ENCODE measurements at places on chromosomes 12 and 14.

DNA sequence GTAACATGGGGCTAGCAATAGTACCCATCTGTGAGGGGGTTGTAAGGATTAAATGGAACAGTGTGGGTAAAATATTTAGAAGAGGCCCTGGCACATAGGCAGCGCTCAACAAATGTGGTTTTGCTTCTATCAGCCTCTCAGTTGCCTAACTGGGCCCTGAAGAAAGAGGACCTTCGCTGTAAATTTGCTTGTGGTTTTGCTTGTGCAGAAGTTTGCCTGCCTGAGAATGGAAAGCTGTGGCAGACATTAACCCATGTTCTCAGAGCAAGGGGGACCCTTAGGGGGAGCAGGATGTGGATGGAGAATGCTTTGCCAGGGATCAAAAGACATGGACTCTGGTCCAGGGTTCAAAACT, 160.1 kb downstream of the BRMS1L start:
- DNase-seq = no peak

GRCh38 chr12:110247340-110248095, 33.5 kb upstream of the ATP2A2 start:
- no peak for DNase-seq

GRCh38 chr12:118368821-118369220, 3.9 kb downstream of the TAOK3 start:
- no peak for DNase-seq

DNA sequence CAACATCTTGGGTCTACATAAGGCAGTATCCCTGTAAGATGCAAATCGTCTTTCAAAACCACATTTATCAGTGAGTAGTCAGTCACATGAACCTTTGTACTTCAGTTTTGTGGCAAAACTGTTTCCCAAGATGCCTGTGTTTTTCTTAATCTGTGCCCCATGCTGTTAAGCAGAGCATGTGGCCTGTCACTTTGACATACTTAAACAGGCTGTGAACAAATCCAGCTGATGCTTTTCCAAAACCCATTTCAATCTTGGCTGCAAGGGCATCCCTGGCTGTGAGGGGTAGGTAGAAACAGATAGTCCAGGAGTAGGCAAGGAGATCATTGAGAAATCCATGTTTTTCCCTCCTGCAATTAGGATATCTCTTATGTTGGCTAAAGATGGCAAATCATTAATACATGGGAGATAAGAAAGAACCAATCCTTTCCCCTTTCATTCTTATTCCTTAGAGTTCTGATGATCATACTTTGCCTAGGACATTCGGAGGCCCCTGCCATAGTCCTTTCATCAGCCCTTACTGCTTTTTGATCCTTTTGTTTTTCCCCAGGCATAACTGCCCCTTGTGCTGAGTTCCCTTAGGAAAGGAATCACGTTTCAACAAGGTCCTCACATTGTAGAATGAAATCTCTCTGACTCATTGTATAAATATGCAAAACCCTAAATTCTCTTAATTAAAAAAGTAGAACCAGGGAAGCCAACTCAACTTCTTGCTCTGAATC, 121.1 kb upstream of the EEA1 start:
- no peak for DNase-seq

GRCh38 chr12:96048393-96048969, 13.1 kb upstream of the LTA4H start:
- no peak for DNase-seq

DNA sequence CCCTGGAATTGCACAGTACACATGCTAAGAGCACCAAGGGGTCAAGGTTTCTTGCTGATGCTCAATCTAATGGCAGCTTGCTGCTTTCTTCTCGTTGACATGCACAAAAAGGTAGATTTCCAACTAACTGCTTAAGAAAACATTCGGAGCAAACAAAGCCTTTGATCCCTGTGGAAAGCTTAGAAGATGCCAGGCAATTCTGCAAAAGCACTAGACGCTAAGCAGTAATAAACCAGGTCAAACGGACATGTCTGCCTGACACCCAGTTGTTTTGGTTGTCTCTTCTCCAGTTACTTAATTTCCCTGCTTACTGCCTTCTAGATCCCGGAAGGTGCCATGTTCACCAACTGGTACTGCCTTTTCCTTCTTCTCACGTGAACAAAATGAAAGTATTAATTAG, 100.5 kb upstream of the TMCC3 start:
- DNase-seq = no peak

GRCh38 chr12:104152685-104153241, 14.8 kb upstream of the NFYB start:
- DNase-seq = no peak

- DNase-seq = no peak
These were observed 201.7 kb upstream of the FKBP4 start for GRCh38 chr12:2593045-2593444.

GRCh38 chr12:106157802-106158201, 19.0 kb upstream of the NUAK1 start:
- DNase-seq = no peak

DNA sequence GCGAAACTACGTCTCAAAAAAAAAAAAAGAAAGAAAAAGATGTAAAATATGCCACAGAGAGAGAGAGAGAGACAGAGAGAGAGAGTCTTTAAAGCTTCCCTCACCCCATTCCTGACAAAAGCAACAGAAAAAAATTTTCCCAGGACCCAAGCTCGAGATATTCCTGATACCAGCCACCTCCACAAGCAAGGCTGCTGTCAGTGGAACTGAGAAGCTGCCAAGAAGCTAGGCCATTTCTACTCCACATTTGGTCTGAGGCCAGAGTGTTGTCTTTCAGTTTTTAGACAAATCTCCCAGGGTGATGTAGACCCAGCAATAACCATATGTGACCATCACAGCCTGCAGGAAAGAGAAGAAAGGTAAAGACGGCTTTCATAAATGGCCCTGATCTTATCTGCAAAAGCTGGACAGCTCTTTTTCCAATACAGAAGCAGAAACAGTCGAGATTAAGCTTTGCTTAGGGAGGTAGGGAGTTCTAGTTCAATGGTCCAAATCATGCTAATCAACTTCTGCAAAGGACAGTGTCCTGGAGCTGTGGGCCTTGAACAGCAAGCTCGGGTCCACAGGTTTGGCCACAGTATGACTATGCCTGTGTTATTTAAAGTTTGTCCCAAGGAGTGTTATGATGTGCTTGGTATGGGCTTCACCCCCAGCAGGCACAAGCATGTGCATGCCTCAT, 130.3 kb upstream of the NUDT4 start:
- no peak for DNase-seq

DNA sequence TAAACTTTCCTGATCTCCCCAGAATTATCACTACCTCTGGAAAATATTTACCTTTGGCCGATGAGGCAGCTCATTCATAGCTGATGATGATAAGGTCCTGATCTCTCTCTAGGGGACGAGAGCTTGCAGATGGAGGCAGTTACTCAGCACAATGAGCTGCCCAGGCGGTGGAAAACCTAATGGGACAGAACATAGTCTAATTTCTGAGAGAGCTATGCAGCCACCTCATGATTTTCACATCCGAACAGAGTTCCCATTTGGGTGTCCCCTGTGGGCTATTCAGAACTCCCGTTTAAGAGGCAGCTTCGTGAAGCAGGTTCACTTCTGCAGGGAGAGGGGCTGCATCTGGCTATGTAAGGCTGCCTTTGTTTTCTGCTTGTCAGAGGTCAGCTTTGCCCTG, 724.6 kb upstream of the TMEM132C start:
- no peak for DNase-seq

GRCh38 chr14:30791522-30792351, 82.6 kb upstream of the COCH start:
- DNase-seq = no peak

GRCh38 chr12:72491426-72491825, 219.3 kb downstream of the TRHDE start:
- no peak for DNase-seq

- DNase-seq = no peak
These were observed 893.2 kb downstream of the SLC16A7 start for GRCh38 chr12:60489071-60489470.

- no peak for DNase-seq
These were observed 77.5 kb downstream of the ELK3 start for GRCh38 chr12:96271469-96272199.

- no peak for DNase-seq
These were observed 2.8 kb downstream of the FRMD6 start for GRCh38 chr14:51654533-51654845.

DNA sequence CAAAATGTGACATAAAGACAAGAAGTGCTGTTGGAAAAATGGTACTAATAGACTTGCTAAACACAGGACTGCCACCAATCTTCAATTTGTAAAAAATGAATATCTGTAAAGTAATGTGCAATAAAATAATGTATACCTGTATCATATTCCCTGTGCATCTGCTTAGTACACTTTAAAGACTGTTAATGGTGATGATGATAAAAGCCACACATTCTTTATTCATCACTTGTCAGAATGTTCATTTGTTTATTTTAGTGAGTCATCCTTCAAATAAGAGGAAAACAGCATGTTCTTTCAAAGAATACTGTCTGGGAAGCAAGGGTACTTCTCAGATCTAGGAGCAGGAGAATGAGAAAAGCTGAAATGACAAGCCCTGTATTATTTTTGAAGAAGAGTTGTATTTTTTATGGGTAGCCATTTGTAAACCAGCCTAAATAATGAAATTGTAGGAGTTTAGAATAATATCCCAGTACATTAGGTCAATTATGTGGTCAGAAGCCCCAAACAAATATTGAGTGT, 78.3 kb upstream of the PSMA6 start:
- no peak for DNase-seq

DNA sequence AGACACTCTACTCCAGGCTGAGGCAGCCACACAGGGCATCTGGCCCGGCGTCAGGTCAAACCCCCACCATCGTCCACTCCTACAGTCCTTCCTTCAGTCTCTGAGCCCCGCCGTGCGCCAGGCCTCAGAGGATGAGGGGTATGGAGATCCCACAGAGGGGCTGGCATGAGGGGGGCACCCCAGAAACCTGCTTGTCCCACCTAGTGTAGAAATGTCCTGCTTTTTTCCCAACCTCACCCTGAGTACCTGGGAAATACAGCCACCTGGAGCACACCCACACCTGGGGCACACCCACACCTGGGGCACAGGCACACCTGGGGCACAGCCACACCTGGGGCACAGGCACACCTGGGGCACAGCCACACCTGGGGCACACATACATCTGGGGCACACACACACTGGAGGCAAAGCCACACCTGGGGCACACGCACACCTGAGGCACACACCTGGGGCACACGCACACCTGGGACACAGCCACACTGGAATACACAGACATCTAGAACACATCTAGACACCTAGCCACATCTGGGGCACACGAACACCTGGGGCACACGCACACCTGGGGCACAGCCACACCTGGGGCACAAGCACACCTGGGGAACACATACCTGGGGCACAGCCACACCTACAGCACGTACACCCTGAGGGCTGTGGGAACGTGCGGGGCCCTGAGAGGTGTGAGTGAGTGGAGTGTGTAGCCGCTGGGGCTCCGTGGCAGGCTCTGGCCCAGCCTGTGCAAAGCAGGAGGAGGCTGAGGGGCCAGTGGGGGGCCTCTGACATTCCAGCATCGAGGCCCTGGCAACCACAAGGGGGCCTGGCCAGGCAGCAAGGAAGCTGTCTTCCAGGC, 18.4 kb downstream of the AKT1 start:
- no peak for DNase-seq

DNA sequence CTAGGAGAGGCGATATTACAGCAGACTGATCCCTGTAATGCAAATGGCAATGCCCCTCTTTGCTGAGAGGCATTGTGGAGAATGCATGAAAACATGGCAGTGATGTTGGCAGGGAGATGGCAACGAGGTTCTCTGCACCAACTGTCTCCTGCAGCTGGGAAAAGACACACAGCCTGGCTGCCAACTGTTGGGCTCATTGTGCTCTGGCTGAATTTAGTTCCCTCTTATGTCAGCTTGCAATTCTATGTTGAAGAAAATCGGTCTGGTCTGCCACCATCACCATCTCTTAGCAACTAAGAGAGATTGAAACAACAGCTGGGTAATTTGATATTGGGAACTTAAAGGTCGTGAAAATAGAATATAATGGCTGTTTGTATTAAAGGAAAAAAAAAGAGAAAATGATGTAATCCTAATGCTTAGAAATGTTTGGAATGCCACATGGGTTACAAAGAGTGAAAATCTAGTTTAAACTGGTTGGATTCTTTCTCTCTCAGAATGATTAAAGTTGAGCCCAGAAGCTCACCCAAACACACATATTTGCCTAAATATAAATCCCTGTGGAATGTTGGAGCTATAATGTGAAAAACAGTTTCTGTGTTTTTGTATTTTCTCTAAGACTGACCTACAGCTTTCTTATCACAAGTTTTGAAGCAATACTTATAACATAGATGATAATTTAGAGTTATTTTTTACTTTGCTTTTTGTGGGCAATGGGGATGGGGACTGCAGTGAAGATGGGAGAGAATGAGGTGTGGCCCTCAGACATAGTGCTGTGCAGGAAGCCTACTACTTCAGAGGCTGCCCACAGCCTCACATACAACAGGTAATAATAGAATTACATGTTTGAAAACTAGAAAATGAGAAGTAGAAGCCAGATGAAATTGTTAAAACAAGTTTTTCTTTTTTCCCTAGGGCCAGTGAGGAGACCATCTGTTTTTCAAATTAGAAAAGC, 143.7 kb downstream of the AKAP6 start:
- peak; percentile 75 for DNase-seq

DNA sequence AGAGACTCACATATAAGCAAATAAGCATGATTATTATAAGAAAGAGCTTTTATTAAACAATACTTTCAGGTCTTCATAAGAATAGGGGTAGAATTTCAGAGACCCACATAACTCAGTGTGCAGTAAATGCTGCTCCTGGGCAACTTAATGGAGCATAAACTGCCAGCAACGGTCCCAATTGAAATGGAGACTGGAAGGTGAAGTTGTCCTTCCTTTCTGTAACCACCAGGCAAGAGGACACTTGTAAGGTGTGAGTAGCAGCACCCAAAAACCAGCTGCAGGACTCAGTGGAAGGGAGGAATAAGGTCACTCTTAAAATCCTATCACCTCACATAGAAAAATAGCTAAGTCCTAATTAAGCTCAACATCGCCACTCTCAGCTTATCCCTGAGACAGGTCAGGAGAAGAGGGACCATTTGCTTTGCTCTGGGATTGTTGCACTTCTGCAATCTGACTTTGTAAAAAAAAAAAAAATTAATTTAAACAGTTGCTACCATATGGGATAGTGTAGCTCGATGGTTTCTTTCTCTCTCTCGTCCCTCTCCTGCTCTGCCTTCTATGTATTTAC, 22.7 kb upstream of the LTA4H start:
- DNase-seq = no peak

GRCh38 chr14:65357113-65357512, 55.4 kb upstream of the FUT8 start:
- no peak for DNase-seq

GRCh38 chr14:71076462-71077092, 169.3 kb downstream of the PCNX1 start:
- DNase-seq = no peak

DNA sequence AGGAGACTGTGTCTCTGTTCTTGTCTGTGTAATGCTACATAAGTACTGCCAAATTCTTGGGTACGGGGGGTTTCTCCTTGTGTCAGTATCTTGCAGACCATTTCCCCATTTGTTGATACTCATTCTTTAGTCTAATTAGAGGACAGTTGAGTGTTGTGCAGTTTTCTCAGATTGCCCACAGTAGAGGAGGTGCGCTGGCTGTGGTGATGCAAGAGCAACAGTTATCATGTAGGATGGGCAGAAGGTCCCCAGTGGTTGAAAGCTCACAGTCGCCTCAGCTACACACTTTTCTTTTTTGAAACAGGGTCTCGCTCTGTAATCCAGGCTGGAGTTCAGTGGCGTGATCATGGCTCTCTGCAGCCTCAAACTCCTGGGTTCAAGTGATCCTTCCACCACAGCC, 37.8 kb upstream of the ATP2A2 start:
- no peak for DNase-seq

Measured in anterior cingulate cortex (tissue), 58 donors.